ENCODE measurements at places on chromosomes 3 and 15. TPM values are rescaled to one million over a fixed set of nuclear protein-coding genes. Genes with fewer than 3 reads are reported as not detected.

The SLC24A5 gene
- not detected for total RNA-seq

The PGBD4 gene
- 1.8 TPM for total RNA-seq

The DNAH12 gene
- total RNA-seq, result not detected

The RSL24D1 gene
- 143 TPM for total RNA-seq

Data from A549 treated with ZK216348 at 1 μM for 4 hours (cell line).